ENCODE measurements at places on chromosomes 12 and 14.
A peak's percentile ranks its signal among the peaks of the same experiment; 100 is the strongest.

DNA sequence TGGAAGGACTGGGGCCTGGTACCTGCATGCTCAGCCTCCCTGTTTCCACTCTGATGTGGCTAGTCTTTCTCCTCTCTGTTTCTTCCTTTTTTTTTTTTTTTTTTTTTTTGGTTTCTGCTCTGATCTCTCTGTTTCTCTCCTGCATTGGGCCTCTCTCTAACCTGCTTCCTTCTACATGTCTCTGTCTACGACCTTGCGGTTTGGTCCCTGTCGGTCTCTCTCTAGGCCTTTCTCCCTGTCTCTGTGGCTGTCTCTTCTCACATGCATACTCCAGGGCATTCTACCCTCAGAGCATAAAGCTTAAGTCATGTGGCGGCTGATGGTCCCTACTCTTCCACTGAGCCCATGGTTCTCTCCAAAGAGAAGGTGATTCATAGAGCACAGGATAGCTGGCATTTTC is 1096.6 kb downstream of the BCL11B start:
- no peak for DNase-seq

- no peak for DNase-seq
These were observed 212.1 kb downstream of the PHLDA1 start for GRCh38 chr12:75819512-75819911.

DNA sequence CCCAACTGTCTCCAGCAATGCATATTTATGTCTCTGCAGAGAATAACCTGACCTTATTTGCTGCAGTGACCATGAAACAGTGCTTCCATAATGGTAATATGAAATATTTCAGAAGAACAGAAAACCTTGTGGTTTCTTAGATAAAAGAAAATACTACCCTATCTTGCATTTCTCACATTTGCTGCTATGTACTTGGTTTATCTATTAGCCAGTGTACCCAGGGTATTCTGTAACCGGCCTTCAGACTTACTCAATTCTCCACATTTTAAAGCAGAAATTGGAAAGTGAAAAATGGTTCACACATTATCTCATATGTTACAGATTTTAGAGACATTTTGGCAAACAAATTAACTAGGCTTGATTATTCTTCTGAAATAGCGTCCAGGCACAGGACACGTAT is 57.9 kb upstream of the CCDC91 start:
- DNase-seq: no peak

DNA sequence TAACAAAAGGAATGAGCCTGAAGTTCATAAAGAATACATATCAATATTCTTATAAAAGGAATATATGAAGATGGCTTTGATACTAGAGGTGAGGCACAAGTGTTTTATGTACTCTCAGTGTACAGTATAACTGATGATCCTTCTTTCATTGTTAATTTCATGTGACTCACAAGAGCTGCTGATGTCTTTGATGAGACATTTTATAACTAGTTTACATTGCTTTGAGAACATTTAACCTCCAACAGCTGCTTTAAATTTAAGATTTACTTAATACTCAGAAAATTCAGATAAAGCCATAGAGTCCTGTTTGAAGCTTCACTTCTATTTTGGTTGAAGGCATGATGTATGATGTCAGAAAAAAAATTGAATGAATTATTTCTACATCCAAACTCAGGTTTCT is 59.8 kb downstream of the WASHC4 start:
- DNase-seq: no peak

DNA sequence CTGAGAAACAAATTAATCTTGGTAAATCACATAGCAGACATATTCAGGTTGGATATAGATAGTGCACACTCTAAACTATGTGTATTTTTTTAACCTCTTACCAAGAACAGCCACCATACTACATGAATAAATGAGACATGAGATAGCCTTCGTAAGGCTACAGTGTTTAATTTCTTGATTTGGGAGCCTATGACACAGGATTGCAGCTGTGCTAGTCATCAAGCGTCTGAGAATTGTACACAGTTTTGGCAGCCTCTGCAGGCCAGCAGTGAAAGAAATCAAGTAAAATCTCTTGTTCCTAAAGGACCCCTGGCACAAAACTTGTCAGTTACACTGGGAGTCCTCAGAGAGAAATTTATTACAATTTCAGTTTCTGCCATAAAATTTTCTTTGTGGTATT is 236.1 kb downstream of the C12orf50 start:
- DNase-seq: no peak

- no peak for DNase-seq
These were observed 88.6 kb downstream of the R3HDM2 start for GRCh38 chr12:57342207-57342691.

DNA sequence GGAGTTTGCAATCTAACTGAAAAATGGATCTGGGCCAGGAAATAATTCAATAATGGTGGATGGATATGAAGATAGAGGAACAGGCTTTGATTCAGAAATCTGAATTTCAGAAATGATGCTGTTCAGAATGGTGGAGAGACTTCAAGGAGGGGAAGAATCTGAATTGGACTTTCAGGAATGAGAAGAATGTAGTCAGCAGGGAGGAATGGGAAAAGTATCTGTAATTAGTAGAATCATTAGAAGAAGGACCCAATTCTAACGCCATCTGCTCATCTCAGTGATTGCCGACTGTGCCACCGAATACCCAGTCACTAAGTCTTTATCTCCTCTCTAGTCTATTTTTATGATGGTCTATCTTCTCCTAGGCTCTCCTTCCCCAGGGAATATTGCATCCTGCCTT is 363.2 kb downstream of the GALC start:
- no peak for DNase-seq

GRCh38 chr14:36097356-36097755 is 79.2 kb downstream of the PTCSC3 start:
- DNase-seq: no peak

GRCh38 chr14:94129111-94129757 is at the start of gene IFI27L2:
TSS of gene IFI27L2 (minus strand) at chr14:94129604. CDS start at chr14:94129564, 40 bp downstream.
- DNase-seq: peak; percentile 10

DNA sequence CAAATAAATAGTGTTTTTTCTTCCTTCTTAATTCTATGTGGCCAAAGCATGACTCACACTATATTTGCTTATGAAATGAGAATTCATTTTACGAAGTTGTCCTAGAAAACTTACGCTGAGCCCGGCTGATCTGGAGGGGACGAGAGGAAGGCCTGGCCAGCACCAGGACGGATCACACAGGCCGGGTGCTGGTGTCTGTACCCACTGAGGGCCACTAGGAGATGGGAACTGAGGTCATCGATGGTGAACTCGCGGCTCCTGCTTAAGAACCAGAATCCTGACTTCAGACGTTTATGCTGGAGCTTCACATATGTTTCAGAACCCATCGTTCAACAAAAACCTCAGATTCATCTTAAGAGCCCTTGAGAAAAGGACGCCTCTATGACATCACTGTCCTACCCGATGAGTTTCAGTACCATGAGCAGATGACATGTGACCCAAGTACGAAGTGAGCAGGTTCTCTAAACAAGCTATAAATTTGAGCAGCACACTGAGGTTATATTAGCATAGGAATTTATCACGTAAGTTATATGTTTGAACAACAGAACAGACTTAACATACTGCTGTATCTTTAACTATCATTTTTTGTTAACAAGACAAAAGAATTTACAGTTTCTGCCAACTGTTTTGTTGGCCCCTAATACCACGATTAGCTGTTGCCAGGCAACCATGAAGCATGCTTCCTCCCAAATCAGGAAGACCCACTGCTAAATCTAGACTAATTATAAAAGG is 111.9 kb downstream of the FOXN3 start:
- DNase-seq: no peak

- DNase-seq: no peak
These were observed 131.2 kb downstream of the KCNH5 start for GRCh38 chr14:62914025-62914424.

Measured in stimulated activated CD8-positive, alpha-beta memory T cell treated with anti-CD3 and anti-CD28 coated beads, Interleukin-4, amount 100 ng/mL, for 4 hours (primary cell).